Caudate nucleus (tissue), 63 donors: ENCODE measurements at places on chromosomes 4 and X.

GRCh38 chr4:26273616-26273980, 47.2 kb upstream of the RBPJ start:
- DNase-seq: no peak

DNA sequence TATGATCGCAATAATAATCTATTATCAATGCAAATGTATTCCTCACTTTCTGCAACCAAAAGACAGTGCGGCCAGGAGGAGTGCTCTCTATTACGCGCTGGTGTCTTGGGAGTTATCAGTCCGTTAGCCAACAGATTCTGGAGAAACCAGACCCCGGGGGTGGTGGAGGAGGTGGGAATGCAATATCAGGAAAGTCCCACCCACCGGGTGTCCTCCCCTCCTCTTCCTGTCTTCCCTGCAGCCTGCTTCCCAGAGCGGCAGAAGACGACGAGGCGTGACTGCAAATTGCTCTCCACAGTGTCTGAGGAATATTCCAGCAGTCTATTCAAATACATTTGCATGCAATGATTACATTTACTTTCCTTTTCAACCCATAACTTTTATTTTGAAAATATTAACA, 17.9 kb upstream of the TLR3 start:
- DNase-seq: no peak

DNA sequence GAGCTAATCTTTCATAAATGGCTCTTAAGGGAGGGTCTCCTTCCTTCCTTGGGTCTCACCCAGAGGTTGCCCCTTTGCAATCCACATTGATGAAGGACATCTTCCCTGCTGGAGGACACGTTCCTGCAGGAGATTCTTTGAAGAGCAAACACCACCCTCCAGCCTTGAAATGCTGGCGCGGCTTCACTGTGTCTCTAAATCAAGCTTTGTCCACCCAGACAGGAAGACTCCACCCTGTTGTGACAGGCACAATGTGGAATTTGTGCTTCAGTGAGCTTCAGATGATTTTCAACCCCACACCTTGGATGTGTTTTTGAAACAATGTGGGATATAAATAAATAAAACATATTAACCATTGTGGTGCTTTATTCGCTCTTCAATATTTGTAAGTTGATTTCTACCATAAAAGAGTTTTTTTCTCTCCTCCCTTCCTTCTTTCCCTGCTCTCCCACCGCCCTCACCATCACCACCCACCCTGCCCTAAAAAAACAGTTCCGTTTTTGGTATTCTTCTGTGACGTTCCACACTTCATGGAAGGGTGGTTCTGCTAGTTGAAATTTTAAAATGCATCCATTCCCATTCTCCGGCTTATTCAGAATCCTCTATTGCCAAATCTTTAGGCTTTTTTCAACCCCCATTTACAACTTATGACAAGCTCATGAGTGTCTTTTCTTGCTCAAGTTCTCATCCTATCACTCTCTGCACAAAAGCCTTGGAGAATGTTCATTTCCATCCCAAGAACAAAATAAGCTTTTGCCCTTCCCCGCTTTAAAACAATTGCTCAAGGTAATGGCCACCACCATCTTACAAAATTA, 264.3 kb downstream of the RAPGEF2 start:
- no peak for DNase-seq

DNA sequence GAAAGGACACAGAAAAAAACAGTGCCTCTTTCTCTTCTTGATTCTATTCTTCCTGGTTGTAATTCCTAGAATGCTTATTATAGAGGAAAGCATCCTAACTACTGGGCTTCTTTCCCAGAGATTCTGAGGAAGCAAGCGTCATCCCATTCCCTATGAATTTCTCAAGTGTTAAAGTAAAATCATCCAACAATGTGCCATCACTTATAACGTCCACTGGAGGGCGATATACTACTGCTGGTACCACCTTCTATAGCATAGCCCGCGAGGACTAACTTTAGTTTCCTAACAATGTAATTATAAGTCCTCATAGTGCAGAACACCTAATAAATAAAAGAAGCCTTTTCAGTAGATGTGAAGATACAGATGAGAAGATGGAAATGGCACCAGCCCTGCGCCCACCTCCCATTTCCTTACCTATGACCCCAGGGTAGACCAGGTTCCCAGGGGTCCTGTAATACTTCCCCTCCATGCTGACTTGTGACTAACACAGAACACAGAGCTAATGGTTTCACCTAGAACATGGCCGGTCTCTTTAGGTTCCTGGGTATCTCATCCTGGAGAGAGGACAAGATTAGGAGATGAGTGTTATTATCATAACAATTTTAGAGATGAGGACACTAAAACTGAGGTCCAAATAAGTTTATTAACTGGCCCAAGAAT, 4.2 kb downstream of the CENPVL3 start:
- DNase-seq: no peak

- no peak for DNase-seq
Observed at GRCh38 chr4:48118081-48118480, 16.0 kb downstream of the TXK start.

GRCh38 chrX:1444561-1445500, 7.9 kb downstream of the ASMTL start:
- no peak for DNase-seq

- no peak for DNase-seq
Observed at GRCh38 chrX:154091678-154092077, 5.8 kb downstream of the MECP2 start.

GRCh38 chr4:16484711-16485110, 258.4 kb upstream of the TAPT1 start:
- DNase-seq: no peak

DNA sequence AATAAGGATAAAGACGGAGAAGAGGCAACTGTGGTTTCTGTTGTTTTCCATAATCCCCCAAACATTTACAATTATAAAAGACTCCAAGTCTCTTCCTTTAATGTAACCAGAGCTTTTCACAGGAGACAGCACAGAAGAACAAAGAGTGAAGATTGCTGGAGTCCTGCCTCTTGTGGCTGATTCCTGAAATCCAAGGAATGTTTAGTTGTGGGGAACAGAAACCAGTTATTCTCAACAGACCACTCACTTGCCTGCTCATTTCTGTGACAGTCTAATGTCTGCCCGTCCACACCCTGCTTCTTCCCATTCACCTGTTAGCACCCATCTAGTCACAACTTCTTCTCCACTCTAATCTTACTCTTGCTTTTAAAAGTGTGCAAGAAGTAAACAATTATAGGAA, 12.1 kb downstream of the TEX13B start:
- DNase-seq: no peak

GRCh38 chrX:126670258-126670657, 117.6 kb upstream of the DCAF12L1 start:
- DNase-seq: no peak

DNA sequence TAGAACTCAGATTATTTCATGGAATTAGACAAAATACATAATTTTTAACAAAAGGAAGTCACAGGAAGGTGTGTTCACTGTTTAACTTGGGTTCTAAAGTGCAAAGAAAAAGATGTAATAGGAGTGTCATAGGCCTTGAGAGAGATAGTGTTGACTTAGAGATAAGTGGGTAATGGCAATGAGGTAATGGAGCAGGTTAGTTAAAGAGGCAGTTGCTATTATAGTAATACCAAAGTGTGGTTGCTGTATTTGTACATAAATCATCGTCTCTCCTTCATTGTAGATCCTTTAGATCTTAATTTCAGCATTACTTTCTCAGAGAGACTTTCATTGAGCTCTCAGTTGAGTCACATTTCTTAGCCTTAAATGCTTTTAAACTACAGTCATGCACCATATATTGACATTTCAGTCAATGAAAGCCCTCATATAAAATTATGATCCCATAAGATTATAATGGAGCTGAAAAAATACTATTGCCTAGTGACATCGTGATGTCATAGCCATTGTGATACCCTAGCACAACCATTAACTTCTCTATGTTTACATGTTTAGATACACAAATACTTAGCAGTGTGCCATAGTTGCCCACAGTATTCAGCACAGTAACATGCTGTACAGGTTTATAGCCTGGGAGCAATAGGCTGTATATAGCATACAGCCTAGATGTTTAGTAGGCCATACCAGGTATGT, 245.4 kb downstream of the ADGRL3 start:
- DNase-seq: no peak
